HFFc6 (cell line): ENCODE measurements at places on chromosomes 13 and 19. TPM values are rescaled to one million over a fixed set of nuclear protein-coding genes. Genes with fewer than 3 reads are reported as not detected.

- no peak for DNase-seq
These were observed 82.9 kb downstream of the DIAPH3 start for GRCh38 chr13:60080850-60081249.

DNA sequence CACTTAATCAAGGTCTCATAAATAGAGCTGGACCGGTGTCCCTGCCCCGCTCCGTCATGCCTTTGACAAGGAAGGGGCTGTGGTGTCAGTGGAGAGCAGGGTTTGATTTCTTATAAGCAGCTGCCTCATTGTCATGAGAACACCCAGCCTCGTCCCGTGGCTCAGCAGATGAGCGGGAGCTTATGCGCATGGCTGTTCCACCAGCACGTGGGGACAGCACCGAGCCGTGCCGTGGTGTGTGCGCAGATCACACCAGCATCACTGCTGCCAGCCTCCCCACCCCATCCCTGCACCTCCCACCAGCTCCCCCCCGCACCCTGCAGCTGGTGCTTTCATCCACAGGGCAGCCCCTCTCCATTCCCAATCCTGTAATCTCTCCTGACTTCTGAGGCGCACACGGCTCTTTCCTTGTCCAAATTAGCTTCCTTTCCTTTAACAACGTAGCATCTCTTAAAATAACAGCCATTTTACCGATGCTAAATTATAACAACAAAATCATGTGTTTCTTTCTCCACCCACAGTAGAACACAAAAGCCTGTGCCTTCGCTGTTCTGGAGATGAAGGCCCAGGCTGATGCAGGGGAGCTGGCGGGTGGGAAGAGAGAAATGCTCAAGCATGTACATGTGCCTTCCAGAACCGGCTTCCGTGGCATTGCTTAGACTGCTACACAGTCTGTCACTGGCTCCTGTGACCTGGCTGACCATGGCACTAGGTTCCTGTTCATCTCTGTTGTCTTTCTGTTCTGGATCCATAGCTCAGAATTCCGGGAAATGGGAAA is 96.8 kb downstream of the RAB20 start:
- DNase-seq: no peak

APC2 gene
- 0.17 to 0.47 TPM (median 0.30 TPM) in 3 replicates for total RNA-seq

GRCh38 chr13:107421028-107421427 is 794.3 kb downstream of the LIG4 start:
- no peak for DNase-seq

DNA sequence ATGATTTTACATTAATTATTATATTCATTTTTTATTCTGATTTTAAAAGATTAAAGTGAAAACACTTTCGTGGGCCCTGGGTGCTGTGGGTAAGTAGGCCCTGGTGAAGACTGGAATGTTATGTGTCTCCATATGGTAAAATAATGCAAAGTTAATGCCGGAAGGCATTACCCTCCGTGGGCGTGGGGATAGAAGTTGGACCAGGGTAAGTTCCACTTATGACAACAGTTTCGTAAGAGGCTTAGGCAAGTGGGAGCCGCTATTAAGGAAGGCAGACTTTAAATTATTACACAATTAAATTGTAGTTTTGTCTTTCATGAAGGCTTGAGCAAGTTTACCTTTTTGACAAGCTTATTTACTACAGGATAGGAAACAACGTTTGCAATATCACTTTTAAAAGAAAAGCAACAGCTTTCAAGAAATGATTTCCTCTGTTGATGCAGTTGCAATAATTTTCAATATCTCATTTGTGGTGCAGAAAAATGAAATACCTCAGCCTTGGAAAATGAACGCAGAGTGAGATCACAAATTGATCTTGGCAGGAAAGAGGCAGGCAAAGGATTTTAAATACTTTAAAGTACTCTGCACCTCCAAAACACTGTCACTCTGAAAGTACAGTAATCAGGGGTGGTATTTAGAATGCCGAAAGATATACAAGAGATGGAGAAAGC is 310.6 kb downstream of the DCT start:
- no peak for DNase-seq

LGALS14 gene
- not detected in 3 replicates for total RNA-seq

DNA sequence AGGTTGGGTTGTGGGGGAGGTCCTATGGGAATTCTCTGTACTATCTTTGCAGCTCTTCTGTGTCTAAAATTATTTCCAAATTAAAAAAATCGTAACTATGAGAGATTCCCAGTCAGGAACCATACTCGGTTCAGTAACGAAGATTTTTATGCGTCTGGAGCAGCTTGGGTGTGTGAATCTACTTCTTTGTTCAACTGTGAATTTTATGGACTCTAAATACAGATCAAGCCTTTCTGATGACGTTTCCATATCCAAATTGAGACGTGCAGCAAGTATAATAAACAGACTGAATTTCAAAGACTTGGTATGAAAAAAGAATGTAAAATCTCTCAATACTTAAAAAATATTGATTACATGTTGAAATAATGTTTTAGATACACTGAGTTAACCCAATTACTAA is 30.9 kb downstream of the MLLT1 start:
- no peak for DNase-seq
